ENCODE measurements at places on chromosomes 13 and 19.
A peak's percentile ranks its signal among the peaks of the same experiment; 100 is the strongest.

DNA sequence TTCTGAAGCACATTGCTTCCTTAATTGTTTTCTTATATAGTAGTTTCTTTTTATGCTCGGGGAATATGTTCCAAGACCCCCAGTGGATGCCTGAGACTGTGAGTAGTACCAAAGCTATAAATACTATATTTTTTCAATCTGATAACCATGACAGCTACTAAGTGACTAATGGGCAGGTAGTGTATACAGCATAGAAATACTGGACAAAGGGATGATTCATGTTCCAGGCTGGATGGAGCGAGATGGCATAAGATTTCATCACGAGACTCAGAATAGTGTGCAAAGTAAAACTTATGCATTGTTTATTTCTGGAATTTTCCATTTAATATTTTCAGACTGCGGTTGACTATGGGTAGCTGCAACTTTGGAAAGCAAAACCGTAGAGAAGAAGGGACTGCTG, 47.9 kb upstream of the OLFM4 start:
- no peak for DNase-seq

DNA sequence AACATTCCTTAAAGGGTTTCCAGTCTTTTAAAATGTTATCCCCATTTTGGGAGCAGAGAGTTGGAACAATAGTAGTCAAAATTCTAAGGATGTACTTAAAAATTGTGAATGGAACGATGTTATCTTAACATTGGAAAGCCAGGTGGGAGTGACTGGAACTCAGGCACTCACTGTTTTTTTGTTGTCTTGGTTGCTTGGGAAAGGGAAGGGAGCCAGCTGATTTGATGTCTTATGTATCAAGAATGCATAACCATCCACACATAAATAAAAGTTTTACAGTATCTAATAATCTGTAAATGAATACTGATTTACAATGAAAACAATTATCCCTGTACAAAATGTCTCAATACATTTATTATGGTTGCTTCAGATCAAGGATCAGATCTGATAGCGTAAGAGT, 88.7 kb downstream of the SLC10A2 start:
- no peak for DNase-seq

DNA sequence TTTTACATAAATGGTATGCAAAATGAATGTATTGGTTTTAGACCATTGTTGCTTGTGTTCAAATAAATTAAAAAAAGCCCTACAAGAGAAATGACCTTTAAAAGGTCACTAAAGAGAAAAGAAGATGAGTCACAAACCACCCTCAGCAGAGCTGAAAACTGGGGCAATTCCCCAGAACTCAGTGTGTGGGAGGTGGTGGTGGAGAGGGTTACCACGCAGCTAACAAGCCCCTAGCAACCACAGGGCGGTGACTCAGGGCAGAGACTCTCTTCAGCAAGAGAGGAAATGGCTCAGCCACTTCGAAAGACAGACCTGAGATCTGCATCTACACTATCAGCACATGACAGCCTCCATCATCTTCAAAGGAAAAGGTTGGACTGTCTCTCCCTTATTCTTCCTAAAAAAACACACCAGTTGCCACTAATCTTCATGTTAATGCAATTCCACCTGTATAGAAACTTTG, 29.4 kb upstream of the NDFIP2 start:
- peak; percentile 69 for DNase-seq

DNA sequence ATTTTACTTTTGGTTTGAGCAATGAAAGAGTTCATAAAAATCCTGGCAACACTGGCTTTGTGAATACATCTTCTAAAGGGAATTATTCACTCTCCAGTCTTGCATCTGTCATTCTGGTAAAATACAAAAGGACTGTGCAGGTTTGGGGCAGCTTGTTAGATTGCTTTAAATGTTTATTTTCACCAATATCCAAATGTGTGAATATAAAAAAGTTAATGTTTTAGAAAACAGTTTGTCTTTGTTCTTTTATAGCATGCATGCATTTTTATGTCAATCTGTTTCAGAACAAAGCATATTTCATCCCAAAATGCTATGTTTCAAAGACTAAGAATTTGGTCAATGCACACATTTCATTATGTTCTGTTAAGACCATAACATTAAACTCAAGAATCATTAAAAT, 1145.4 kb downstream of the OLFM4 start:
- no peak for DNase-seq

GRCh38 chr13:98300956-98301641, 124.0 kb upstream of the RNF113B start:
- DNase-seq: no peak

GRCh38 chr13:40069173-40070044, 413.9 kb downstream of the COG6 start:
- peak; percentile 46 for DNase-seq

DNA sequence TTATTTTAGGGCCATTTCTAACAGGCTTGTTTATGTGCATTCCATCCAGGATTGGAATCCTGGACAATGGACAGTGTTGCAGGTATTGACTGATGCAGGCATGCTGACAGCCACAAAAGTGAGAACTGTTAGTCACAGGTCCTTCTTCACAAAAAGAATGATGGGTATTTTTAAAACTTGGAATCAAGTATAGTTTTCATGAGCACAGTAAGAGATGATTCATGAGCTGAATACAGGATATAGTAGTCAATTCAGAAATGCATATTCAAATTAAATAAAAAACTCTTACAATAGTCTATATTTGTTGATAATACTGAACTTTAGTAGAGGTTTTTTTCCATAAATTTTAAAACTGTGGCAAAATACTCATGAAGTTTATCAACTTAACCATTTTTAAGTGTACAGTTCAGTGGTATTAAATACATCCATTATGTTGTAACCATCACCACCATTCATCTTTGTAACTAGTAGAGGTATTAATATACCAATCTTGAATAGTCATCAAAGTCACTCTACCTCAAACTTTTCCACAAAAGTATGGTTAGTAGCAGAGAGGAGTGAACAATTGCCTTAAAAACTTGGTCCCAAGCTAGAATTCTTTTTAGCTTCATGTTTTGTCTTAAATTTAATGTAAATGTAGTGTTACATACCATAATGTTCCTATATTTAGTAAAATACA, 79.5 kb downstream of the KCNRG start:
- no peak for DNase-seq

GRCh38 chr19:49916839-49917733, 11.9 kb upstream of the ATF5 start:
- DNase-seq: no peak

DNA sequence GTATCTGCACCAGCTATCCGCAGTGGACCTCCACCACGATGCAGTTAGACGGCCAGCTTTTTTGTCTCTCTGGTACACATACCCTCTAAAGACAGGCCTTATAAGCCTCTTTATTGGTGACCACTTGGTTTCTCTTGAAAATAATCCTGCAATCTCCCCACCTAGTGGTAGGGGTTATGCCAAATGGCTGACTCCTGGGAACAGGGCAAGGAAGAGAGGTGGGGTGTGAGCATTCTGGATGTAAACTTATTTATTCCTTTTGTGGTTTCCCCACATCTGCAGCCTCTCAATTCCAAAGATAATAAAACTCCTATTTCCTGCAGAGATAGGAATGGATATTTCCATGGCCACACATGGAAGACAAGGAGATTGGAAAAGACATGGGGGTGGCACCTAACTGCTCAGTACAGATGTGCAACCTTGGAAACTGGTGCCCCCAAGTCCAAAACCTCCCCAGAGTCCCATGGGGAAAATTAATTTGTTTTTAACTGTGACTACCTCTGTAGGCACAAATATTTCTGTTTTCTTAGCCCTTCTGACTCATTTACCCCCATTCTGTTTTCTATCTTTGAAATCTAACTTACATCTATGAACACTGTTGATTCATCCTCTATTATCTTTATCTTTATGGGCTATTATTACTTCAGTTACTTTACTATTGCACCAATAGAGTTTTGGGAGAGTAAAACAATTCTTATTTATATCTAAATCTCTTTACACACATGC, 112.7 kb upstream of the TSHZ3 start:
- DNase-seq: no peak

GRCh38 chr13:106417467-106418110, 117.9 kb downstream of the EFNB2 start:
- DNase-seq: no peak

DNA sequence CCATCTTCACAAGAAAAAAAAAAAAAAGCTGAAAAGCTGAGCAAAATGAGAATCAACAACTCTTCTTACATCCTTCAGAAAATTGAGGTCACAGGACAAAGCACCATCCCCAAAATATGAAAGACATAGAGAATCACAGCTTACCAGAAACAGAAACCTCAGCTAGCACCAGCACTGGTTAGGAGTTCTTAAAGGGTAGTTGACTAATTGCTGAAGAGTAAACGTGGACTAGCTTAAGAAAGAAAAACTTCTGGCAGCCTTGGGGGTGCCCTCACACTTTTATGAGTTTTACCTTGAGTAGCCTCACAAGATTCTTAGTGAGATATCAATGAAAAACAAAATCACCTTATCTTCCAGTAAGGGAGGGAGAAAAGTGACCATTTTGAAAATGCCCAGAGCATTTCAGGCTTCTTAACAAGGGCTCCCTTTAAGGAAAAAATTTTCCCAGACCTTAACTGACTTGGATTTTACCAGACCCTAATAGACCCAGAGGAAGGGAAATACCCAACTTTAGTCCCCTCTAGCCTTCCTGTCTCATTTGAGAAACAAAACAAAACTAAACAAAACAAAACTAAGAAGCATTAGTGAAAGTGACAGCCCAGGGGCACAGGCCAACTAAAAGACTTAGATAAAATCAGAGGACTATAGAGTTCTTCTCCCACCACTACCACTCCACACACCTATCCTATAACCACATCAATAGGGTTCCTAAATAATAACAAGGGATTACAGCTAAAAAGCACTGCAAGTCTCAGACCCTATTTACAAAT, 888.6 kb downstream of the DIAPH3 start:
- DNase-seq: no peak

GRCh38 chr19:14722127-14722526, 32.3 kb downstream of the ZNF333 start:
- DNase-seq: no peak

- no peak for DNase-seq
These were observed 15.4 kb downstream of the TMEM272 start for GRCh38 chr13:51829568-51829899.

DNA sequence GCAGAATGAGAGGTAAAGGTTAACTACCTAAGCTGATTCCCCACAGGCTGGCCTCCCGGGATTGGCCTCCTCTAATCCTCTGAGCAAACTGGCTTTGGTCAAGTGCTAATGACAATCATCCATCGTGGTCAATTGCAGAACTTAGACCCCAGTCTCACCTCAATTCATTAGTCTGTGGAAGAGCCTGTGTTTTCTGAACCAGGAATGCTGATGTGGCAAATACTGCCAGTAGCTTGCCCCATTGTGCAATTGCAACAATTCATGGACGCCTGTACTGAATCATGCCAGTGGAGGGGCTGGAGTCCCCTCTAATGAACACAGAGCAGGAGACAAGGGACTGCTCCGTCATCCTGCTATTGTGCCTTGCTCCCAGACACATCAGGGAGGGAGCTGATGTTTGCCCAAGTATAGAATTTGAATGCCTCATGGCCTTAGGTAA, 1256.5 kb downstream of the EFNB2 start:
- DNase-seq: no peak

GRCh38 chr19:40613690-40614621, 12.8 kb downstream of the LTBP4 start:
- DNase-seq: peak; percentile 70

- no peak for DNase-seq
These were observed 509.9 kb upstream of the GPC6 start for GRCh38 chr13:92716749-92717148.

Measured in activated T-helper 1 cell treated with Interleukin-2 at 50 U/mL for 16 hours (primary cell).